Activated T-cell treated with anti-CD3 and anti-CD28 coated beads for 48 hours (primary cell): ENCODE measurements at places on chromosomes 4 and X.

- no peak for DNase-seq
Measured at GRCh38 chrX:74536152-74536831, 78.1 kb downstream of the RLIM start.

DNA sequence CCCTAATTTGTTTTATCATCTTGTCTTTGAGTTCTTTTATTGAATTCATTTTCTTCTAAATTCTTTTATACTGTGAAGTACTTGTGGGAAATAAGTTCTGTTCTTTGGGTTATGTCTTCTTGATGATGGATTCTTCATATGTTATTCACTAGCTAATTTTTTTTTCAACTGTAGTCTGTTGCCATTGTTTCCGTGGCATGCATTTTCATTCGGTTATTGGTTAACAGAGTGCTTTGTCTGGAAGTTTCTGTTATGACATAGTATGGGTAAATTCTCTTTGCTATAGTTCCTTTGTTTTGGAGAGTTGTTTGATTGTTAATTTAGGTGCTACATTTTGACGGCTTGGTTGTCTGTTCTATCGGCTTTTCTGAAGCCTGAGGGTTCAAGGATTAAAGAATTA lies 184.9 kb upstream of the AADAT start:
- DNase-seq = no peak

DNA sequence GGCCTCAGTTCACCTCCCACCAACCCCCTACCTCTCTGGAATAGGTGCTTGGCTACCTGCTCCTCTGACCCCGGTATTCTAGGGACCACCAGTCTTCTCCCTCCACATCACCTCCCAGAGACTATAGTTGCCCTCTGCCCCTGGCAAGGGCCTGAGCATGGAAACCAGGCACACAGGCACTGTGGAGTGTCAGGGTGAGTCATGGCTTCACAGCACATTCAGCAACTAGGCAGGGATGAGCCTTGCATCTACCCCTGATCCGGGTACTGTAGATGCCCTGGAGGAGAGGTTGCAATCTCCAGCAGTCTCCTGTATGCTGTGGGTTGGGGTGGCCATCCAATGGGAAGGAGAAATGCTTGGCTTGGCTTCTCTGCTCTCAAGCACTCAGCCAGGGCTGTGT lies 472.7 kb downstream of the IDS start:
- no peak for DNase-seq

DNA sequence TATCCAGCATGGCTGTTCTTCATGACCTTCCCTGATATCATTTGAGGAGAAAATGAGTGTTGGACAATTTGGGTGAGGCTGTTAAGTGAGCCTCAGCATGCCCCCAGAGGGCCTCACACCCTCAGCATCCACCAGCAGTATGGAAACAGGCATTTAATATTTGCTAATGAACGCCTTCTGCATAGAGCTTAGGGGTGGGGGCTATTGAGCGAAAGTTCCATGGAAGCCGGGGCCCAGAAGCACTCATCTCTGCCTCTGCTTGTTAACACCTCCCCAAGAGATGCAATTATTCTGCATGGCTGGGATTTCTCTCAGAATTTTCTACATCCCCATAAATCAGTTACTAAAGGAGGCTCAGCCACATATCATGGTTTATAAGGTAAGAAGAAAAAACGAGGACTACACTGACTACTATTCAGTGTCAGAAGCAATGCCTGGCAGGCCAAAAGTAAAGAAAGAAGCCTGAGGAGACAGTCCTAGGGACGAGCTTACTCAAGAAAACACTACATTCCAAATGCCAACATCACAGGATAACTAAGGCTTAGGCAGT lies 100.1 kb upstream of the MAP3K15 start:
- no peak for DNase-seq

GRCh38 chrX:68889249-68889648 lies 60.4 kb downstream of the EFNB1 start:
- DNase-seq = no peak
